ENCODE measurements at places on chromosomes 12 and 14.

GRCh38 chr12:95974358-95974757 is 21.8 kb downstream of the HAL start:
- no peak for DNase-seq

DNA sequence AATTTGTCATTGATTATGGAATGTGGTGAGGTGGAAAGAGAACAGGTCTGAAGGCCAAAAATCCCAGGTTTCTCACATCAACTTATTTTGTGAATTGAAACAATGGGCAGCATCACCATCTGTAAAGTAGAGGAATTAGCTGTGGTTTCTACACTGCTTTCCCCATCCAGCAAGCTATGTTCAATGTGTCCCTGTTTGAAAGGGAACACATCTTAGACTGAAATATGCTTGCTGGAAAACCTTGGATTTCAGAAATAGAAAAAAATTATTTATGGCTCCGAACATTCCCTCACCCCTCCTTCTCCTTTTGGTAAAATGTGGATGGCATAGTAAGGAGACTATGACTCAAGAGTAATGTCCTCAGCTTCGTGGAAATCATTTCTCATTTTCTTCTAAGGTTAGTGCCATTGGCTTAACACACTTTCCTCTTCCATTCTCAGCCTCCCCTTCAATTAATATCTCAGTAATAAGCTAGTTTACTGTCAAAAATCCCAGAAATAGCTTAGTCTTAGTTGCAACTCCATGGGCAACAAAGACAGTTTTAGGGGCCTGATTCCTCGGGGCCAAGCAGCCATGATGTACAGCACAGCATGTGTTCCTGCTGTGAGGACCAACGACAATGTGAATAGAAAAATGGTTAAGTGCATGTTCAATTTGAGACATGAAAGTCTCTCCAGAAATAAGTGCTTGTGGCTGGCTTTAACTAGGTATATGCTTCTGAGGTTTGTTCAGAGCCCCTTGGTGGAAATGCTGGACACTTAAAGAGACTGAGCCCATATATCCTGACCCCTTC is 205.8 kb upstream of the SLC38A2 start:
- no peak for DNase-seq

- DNase-seq, result no peak
These were observed 65.1 kb upstream of the SLCO1B1 start for GRCh38 chr12:21065845-21066244.

- no peak for DNase-seq
These were observed 12.8 kb upstream of the GSG1 start for GRCh38 chr12:13116259-13116658.

- DNase-seq, result no peak
These were observed 73.4 kb downstream of the CLIP1 start for GRCh38 chr12:122349078-122349477.

DNA sequence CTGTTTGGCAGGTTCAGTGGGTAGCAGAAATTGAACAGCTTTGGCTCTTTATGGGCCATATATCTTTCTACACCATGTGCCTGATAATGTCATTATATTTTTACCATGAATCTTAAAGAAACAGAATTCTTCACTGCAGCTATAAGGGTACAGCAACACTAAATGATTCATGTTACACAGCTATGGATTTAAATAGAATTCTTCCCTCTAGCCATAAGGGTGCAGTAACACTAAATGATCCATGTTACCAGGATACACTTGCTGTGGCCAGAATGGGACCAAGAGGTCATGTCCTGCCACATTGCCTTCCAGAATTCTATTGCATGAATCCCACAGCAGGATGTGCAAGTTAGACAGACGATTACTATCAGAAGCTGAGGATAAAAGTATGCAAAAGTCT is 603.9 kb downstream of the FSCB start:
- no peak for DNase-seq

DNA sequence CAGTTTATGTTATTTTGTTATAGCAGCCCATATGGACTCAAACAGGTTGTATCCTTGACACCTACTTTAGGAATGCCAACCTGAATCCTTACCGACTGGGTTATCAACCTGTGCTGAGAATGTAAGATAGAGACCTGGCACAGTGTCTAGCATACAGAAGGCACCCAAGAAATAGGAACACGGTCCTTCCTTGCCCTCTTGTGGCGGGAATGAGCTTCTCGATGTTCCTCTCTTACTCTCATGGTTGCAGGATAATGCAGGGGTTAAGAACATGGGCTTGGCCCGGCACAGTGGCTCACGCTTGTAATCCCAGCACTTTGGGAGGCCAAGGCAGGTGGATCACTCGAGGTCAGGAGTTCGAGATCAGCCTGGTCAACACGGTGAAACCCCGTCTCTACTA is 6.5 kb downstream of the C12orf43 start:
- no peak for DNase-seq

DNA sequence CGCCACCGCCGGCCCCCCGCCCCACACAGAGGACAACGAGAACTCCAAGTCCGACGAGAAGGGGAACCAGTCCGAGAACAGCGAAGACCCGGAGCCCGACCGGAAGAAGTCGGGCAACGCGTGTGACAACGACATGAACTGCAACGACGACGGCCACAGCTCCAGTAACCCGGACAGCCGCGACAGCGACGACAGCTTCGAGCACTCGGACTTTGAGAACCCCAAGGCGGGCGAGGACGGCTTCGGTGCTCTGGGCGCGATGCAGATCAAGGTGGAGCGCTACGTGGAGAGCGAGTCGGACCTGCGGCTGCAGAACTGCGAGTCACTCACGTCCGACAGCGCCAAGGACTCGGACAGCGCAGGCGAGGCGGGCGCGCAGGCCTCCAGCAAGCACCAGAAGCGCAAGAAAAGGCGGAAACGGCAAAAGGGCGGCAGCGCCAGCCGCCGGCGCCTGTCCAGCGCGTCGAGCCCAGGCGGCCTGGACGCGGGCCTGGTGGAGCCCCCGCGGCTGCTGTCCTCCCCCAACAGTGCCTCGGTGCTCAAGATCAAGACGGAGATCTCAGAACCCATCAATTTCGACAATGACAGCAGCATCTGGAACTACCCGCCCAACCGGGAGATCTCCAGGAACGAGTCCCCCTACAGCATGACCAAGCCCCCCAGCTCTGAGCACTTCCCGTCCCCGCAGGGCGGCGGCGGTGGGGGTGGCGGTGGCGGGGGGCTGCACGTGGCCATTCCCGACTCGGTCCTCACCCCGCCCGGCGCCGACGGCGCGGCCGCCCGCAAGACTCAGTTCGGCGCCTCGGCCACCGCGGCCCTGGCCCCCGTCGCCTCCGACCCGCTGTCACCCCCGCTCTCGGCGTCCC is 150.9 kb downstream of the EGLN3 start:
- no peak for DNase-seq

- DNase-seq, result no peak
These were observed 15.7 kb downstream of the FAR2 start for GRCh38 chr12:29164477-29165393.

DNA sequence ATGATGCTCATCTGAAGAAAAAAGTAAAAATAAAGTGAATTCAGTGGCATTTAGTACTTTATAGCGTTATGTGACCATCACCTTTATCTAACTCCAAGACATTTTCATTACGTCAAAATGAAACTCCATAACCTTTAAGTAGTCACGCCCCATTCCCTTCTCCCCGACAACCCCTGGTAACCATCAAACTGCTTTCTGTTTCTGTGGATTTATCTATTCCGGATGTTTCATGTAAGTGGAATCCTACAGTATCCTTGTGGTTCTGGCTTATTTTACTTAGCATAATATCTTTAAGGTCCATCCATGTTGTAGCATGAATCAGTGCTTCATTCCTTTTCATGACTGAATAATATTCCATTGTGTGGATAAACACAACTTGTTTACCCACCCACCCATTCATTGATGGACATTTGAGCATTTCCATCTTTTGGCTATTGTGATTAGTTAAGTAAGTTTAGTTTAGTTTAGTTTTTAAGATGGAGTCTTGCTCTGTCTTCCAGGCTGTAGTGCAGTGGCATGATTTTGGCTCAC is 18.5 kb upstream of the MAP1LC3B2 start:
- no peak for DNase-seq

- no peak for DNase-seq
These were observed 25.2 kb downstream of the SYNE2 start for GRCh38 chr14:63878052-63878451.

DNA sequence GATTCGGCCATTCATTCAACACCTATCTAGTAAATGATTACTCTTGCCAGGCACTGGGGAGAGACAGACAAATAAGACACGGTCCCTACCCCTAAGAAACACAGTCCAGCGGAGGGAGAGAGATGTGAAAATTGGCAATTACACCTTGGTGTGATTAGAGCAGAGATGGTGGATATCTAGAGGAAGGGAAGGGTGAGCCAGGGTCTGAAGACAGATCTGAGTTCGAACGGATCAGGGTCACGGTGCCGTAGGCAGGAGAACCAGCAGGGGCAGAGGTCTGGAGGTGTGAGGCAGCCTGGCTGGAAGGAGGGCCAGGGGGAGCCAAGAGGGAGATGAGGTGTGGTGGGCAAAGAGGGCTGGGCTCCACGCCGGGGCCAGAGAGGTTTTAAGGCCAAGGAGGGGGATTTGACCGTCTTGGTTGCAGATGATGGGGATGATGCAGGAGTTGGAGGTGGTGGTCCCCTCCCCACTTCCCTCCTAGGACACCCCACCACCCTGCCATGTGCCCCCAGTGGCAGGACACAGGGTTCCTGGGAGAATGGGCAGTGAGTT is 27.1 kb downstream of the FAM222A start:
- no peak for DNase-seq

DNA sequence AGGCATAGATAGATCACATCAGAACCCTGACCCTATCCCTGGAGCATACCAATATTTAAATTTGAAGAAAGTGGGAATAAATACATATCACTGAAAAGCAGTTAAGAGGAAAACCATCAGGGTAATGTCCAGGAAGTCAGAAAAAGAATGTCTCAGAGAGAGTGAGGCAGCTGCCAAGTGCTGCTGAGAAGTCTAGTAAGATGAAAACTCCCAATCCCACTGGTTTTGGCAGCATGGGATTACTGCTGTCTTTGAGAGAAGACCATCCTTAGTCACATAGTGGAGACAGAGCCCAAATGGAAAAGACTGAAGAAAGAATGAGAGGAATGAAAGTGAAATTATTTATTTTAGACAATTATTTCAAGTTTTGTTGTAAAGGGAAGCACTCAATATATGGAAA is 11.5 kb upstream of the TSPAN8 start:
- no peak for DNase-seq

DNA sequence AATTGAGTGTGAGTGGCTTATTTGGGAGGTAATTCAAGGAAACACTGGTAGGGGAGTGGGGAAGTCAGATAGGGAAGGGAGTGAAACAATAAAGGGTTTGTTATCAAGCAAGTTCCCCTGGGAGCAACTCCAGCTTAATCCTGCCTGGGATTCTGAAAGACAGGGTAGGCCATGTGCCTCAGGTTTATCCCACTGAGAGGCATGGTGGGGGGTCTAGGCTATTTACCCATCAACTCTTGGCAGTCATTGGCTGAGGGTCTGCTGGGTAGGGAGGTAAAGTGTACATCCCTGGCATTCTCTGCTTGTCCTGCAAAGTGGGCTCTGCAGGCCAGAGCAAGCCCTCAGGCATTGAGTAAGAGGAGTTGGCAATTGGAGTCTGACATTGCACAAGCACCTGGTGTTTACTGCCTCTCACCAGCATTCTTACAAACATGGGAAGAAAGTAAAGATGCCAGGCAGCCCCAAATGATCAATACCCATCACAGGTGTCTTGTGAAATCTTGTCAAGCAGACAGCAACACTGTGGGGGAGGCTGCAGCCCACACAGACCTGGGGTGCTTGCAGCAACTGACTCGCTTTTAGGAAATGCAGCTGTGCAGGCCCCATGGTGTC is 169.3 kb downstream of the KTN1 start:
- no peak for DNase-seq

- DNase-seq, result no peak
These were observed 125.3 kb downstream of the ETV6 start for GRCh38 chr12:11774821-11775220.

- no peak for DNase-seq
These were observed 421.9 kb upstream of the PRICKLE1 start for GRCh38 chr12:43011383-43011926.

GRCh38 chr14:99164712-99165111 is 107.3 kb downstream of the BCL11B start:
- DNase-seq, result no peak

- DNase-seq, result no peak
These were observed 140.3 kb upstream of the FAR2 start for GRCh38 chr12:29008786-29009185.

DNA sequence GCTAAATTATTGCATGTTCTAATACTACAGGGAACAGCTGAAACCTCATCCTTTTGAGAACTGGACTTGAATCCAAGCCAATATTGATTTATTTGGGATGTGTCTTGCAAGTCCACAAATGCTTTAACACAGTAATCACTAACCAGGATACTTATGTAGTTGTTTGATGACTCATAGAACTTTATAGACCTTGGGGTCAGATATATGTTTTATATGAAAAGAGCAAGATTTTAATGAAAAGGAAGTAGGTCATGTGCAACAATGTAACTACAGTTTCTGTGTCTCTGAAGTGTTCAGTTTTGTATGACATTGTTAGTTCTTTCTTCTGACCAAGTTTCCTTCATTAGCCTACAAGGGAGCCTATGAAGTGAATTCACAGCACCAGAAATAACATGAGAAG is 352.0 kb downstream of the ZFP36L1 start:
- DNase-seq, result no peak

DNA sequence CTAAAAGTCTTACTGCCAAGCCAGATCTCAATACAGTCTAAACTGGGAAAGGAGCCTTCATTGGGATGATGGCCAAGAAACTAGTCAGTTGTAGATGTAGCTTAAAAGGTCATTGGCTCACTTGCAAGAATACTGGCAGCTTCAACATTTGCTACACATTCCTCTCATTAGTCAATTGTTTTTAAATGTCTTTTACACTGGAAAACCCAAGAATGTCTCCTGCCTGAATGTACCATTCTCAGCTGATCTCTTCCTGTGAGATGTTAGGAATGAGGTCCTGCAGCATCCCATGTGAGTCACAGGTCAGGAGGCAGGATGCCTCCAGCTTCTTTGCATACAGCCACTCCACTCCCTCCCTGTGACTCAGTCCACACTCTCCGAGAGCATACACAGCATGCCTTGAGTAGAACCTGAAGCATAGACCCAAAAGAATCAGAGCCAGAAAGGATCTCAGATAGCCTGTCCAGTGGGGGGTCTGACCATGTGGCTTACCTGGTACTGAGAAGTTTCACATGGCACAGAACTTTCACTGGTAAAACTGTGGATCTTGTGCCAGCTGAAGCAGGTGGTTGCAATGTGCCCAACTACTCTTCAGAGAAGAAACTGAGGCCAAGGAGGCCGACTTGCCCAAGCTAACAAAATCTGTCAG is 56.0 kb upstream of the HECTD1 start:
- no peak for DNase-seq

DNA sequence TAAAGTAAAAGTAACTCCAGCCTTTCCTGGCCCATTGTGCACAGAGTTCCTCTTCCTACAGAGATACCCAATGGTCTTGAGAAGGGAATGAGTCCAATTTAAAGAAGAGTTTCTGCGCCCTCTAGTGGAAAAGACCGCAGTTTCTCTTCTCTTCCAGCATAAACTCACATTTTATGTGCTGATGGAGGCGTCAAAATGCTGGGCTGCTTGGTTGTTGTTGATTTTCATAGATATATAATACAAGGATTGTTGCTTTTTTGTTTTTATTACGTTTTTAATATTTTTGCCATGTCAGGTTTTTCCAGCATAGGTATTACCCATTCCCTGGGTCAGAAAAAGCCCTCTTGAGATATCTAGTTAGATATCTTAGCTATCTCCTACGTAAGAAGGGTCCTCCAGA is 356.9 kb upstream of the STXBP6 start:
- DNase-seq, result no peak

GRCh38 chr14:85438001-85438400 is 91.9 kb upstream of the FLRT2 start:
- DNase-seq, result no peak

GRCh38 chr12:50040657-50041056 is 15.4 kb upstream of the RACGAP1 start:
- DNase-seq, result no peak

Data from stimulated activated CD4-positive, alpha-beta T cell treated with anti-CD3 and anti-CD28 coated beads, Interleukin-12 subunit alpha, Interleukin-12 subunit beta, amount 100 ng/mL, for 24 hours (primary cell).